ENCODE measurements at places on chromosomes 5 and 9.

DNA sequence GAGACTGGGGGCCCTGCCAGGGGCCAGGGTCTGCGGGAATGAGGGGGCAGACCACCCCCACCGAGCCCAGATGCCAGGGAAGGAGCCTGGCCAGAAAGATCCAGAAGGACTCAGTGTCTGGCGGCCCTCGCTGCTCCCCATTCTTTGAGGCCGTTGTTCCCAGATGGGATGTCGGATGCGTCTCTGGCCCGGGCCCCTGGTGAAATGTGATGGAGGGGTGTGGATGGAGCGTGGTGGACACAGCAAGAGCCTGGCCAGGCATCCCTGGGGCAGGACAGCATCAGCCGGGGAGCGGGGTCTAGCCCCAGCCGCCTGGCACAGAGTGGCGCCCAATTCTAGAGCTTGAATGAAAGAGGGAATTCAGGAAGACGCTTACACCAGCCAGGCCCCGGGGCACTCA, 46.2 kb upstream of the NKD2 start:
- no peak for DNase-seq

DNA sequence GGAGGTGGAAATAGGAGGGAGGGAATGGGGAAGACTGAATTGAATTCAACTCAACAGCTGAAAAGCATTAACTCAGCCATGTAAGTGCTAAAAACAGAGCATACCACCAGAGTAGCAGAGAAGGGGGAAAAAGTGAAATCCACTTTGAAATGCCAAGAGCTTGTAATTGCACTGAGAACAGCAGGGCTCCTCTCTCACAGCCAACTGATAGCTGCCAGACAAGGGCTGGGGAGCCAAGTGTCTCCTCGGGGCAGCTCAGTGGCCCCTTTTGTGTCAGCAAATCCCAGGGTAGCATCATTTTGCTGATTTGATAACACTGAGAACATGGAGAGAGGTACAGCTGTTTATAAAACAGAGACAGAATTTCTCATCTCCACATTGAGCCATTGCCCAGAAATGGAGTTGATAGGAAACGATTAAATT, 182.5 kb downstream of the FRMD3 start:
- DNase-seq: no peak

DNA sequence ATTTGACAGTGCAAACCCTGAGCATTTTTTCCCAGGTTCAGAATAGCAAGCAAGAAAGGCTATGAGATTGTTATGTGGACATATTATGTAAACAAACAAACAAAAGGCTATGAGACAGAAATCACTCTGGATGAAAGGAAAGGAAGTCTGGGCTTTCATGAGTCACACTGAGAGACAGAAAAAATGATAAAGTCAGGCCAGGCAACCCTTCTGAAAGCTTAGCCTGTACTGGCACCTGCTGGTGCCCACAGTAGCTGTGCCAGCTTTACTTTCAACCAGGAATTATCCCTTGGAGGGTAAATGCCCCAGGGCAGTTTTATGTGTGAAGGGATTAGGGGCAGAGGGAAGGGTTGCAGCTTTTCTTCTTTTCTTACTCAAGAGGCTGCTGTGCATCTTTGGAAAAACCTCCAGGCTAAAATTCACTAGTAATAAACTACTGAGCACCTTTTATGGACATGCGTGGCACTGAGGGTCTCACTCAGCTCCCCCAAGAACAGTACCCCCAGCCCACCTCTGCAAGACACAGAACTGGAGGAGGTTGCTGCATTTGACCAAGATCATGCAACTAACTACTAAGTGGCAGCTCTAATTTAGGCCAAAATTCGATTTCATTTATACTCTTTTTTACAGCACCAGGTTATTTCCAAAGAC, 41.7 kb downstream of the ACTL7B start:
- DNase-seq: no peak

DNA sequence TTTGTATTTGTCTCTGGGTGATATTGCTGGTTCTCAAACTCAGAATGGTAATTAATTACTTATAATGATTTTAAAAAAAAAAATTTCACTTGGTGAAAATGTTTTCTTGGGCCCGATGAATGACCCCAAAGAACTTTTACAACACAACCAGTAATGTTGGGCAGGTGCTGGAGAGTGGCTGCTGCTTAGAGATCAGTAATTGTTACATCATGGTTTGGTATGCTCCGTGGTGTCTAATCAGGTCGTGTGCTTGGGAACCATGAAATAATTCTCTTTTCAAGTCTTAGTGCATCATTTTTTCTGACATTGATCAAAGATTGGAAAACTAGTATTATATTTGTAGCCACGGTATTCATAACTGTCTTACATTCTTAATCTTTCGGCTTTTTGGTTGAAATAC, 29.3 kb downstream of the PCBD2 start:
- DNase-seq: no peak

DNA sequence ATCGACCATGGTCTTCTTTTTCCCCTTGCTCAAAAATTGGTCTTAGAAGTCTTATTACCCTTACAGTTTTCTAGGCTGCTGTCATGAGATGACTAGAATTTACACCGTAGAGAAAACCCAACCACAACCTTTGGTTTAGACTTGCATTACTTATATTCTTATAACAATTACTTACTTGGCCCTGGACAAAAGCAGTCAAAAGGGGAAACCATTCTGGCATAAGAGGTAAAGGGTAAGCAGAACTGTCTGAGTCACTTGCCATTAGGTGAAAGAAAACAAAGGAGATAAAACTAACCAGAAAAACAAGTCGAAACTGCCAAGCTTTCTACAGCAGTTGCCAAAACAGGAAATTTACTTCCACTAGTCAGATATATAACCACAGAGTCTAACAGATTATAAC, 17.9 kb downstream of the TMEM245 start:
- no peak for DNase-seq

DNA sequence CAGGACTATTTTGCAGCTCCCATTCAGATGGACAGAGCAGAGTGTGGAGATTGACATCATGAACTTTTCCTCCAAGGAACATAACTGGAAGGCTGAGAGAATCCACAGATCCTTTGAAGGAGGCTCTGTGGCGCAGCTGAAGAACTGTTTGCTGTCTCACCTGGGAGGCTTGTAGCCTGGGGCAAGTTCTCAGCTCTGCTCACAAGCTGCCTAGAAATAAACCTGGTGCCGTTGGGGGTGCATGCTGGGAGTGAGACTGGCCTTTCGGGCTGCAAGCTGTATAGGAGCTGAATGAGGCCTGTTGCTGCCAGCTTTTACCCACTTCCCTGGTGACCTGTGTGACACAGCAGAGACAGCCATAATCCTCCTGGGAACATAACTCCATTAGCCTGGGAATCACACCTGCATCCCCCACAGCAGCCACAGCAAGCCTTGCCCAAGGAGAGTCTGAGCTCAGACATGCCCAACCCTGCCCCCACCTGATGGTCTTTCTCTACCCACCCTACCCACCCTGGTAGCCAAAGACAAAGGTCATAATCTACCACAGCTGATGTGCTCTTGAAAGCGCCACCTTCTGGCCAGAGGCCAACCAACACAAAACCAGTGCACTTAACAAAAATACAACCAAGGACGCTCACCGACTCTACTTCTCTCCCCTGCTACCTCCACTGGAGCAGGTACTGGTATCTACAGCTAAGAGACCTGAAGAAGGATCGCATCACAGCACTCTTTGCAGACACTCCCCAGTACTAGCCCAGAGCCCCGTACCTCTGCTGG, 205.1 kb upstream of the MRPS30 start:
- no peak for DNase-seq

- DNase-seq: no peak
Measured at GRCh38 chr5:102536323-102536928, 37.6 kb upstream of the SLCO6A1 start.

DNA sequence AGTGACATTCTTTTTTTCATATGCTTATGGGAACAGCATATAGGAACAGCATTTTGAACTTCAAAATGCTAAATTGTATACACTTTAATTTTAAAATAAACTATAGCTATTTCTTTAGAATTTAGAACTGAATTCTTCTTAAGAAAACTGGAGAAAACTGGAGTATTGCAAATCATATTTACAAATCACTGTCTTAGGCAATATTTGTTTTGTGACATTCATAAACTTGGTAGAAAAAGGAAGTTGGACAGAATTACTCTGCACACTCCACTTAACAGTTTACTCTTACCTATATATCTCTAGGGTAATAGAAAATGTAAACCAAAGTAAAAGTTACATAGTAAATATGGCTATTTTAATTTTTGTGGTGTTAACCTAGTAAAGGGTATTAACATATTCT, 3.1 kb downstream of the DMRTA1 start:
- no peak for DNase-seq

GRCh38 chr5:134825212-134825611, 20.6 kb upstream of the C5orf24 start:
- no peak for DNase-seq

GRCh38 chr5:168528521-168529373, at the start of gene FBLL1:
TSS of gene FBLL1 (plus strand) at chr5:168529305. CDS start at chr5:168529505, 200 bp downstream.
- peak; percentile 14 for DNase-seq

GRCh38 chr5:109454731-109455505, 45.1 kb upstream of the PJA2 start:
- DNase-seq: no peak

DNA sequence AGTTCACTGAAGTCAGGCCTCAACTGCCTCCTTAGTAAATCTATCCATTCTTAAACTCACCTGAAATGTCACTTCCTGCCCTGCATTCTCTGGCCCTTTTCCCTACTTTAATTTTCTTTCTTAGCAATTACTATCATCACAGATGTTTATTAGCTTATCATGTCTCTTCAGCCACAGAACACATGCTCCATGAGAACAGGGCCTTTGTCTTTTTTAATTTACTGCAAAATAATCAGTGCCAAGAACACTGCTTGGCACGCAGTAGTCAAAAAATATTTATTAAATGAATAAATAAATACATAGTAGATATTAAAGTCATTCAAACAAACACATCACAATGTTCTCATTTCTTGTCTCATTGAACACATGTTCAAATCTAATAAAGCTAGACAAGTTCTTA, 46.2 kb downstream of the SKIC3 start:
- DNase-seq: no peak

- no peak for DNase-seq
Measured at GRCh38 chr9:88280816-88281382, 107.3 kb upstream of the SPIN1 start.

GRCh38 chr5:14737291-14737690, 72.8 kb downstream of the OTULIN start:
- DNase-seq: no peak

GRCh38 chr5:154214371-154215106, 24.0 kb downstream of the GALNT10 start:
- no peak for DNase-seq

DNA sequence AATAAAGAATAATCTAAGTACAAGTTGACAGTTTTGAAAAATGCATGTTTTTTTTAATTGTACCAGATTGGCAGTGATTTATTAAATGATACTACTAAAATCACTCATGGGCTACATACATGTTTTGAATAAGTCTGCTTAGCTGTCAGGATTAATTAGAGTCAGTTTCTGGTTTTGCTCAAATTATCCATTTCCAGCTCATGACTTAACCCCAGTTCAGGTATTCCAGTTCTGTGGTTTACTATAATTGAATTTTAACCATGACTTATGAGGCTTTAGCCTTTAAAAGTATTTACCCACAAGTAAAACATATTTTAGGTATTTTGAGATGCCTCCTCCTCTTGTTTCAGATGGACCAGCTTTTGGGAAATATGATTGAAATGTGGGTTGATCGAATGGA, 17.8 kb upstream of the LRRC70 start:
- DNase-seq: no peak

DNA sequence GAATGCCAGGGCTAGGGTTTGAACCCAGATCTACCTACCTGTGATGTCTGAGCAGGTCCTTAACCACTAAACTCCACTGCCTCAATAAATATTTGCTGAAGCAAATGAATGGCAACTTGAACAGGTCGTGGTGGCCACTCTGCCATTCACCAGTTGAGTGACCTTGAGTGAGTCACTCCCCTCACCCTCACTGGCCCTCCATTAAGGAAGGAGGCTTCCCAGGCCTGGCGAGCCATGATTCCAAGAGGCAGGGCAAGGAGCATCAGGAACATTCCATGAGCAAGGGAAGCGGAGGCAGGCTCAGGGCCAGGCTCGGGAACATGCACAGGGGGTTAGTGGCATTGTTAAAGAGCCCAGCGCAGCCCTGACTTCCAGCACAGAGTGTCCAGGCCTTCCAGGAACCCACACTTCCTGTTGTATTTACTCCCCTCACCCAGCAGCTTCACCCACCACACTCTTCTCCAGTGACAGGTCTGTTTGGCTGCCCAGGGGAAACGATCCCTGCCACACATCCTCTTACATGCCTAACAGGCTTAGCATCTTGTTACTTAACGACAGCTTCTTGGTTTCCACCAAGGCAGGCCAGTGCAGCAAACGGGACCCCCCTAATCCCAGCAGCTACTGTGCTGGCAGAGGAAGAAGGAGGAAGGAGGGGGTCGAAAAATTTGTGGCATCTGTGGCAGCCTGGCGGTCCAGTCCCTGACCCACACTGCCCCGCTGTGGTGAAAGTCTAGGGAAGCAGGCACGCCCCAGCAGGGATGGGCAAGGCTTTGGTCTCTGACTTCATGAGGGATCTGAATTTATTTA, 43.7 kb upstream of the TTC1 start:
- peak; percentile 30 for DNase-seq

- DNase-seq: no peak
Measured at GRCh38 chr9:121557581-121558447, 58.2 kb upstream of the GGTA1 start.

DNA sequence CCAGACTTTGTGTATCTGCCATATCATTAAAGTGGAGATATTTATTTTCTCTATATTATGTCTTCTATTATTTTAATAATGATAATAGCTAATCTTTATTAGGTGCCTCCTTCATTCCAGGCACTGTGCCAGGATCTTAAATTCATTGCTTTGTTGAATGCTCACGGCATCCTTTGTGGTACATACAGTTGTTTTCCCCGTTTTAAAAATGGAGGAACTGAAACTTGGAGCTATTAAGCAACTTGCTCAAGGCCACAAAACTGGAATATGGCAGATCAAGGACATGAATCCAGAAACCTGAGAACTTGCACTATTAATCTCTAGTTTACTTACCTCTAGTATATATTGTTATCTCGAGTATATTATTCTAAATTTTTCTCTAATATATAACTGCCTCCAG, 41.5 kb upstream of the PPP3R2 start:
- DNase-seq: no peak

GRCh38 chr5:113514289-113514635, 768 bp downstream of the YTHDC2 start:
- no peak for DNase-seq

GRCh38 chr5:113390224-113390623, 44.6 kb downstream of the TSSK1B start:
- no peak for DNase-seq

GRCh38 chr9:19145881-19146280, 18.6 kb upstream of the PLIN2 start:
- DNase-seq: no peak
